ENCODE measurements at places on chromosomes 7 and 10.
A peak's percentile ranks its signal among the peaks of the same experiment; 100 is the strongest.

- peak; percentile 66 for DNase-seq
Measured at GRCh38 chr7:155593461-155594162, 47.3 kb upstream of the CNPY1 start.

DNA sequence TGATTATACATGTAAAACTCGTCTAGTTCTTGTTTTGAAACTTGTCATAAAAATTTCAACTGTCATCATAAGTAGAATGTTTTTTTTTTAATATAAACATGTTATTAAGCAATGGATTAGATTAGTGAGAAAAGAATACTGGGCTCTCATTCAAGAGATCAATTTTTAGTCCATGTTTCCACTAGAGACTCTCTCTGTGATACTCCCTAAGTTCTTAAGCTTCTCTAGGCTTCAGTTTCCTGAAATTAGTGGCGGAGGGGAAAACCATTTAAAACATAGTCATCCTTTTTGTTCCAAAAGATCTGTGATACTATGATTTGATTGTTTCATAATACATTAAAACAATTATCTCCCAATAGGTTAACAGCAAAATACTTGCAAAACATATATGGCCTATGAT lies 142.2 kb downstream of the AGMO start:
- DNase-seq = no peak

- no peak for DNase-seq
Measured at GRCh38 chr10:18345308-18345707, 205.1 kb downstream of the CACNB2 start.

DNA sequence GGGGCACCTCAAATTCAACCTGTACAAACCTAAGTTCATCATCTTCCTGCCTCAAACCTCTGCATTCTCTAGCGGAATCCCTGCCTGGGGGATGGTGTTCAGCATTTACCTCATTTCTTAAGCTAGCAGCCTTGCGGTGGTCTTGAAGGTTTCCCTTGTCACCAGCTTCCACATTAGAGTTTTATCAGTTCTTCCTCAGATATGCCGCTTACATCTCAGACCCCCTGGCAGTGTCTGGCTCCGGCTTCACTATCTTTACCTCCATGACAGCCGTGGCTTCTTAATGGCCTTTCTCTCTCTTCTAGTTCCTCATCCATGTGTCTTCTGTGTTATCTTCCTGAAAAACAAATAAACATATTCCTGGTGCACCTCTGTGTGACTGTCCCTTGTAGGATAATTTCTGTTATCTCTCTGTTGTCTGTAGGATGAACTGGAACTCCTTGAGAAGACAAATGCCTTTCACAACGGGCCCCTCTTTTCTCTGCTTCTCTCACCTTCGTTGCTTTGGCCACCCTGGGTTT lies 101.1 kb upstream of the BMPER start:
- DNase-seq = no peak

- DNase-seq = no peak
Measured at GRCh38 chr7:117825132-117825531, 48.1 kb downstream of the CTTNBP2 start.

GRCh38 chr7:128732521-128733277 lies 6.5 kb upstream of the CALU start:
- DNase-seq = no peak

- no peak for DNase-seq
Measured at GRCh38 chr7:27176962-27177794, 3.1 kb upstream of the HOXA10 start.

DNA sequence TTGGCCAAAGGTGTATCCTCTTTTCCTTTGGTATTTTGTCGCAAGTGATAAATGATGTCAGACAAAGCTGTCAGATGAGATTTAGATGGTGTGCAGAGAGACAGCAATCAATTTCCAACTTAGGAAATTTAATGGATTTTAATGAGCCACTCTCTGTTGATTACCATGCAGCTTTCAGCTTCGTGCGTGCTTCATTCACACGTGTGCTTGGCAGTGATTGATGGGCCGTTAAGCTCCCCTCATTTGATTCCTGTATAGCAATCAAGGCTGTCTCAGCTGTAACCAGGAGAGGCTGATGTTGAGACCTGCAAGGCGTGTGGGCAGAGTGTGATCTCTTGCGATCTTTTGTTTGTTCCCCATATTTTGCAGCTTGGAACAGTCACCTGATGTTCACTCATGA lies 439.6 kb downstream of the CALN1 start:
- no peak for DNase-seq

DNA sequence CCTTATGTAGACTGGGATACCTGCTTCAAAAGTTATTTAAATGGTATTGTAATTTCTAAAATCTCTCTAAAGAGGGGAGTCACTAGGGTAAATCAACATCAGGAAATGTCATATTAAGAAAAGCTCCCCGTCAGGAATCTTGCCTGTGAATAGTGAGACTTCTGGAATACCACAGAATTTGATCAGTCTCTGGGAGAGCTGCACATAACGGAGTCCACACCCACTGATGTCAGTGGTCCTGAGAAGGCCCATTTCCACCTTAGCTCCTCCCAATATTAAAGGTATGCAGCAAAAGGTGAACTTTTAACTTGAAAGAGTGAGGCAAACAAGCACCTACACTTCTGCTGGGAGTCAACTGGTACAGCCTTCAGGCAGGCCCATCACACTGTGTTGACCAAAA lies 27.3 kb downstream of the STN1 start:
- no peak for DNase-seq

DNA sequence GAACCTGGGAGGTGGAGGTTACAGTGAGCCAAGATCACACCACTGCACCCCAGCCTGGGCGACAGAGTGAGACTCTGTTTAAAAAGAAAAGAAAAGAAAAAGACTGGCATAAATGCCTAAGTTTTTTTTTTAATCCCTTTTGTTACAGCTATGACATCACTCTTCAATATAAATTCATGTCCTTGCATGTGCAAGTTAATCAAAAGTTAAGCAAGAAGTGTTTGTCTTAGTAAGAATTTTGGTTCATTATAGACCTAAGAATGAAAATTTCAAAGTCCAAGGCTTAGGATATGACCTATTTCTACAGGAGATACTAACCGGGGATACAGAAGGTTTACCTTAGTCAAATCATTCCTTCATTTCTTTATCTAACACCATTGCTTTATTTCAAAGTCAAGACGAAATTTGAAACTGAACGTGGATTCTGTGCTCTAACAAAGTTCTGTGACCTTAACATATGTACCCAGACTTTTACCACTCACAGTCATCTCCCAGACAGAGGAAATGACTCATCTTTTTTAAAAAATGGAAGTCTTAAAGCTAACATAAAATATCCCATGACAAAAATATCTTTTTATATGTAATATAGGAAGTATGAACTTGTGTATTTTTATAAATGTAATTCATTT lies 29.3 kb upstream of the ITGB8 start:
- peak; percentile 66 for DNase-seq

DNA sequence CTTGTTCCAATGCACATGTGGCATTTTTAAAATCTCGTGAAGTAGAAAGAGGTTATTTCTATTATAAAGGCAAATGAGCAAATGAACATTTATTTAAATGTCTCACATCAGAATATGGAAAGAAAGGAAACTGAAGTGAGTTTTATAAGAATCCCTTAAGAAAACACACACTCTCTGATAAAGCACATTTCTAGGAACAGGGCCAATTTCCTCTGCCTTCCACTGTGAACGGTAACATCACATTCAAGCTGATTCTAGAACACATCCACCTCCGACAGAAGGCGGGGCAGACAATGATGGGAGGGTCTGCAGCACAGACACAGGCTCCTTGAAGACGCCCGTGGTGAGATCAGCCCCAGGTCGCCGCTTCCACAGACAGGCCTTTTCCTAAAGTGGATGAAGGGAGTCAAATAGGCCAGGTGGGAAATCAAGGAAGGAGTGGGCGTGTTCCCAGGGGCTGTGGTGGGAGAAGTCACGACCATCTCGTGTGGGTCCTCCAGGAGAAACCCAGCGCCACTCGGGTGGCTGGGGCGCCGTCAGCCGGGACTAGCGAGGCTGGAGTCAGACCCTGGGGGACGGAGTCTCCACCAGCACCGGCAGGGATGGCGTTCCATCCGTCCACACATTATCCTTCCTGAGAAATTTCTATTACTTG lies 31.1 kb downstream of the PITRM1 start:
- DNase-seq = no peak

- DNase-seq = no peak
Measured at GRCh38 chr10:33101392-33101787, 143.4 kb upstream of the ITGB1 start.

- no peak for DNase-seq
Measured at GRCh38 chr10:129122846-129123245, 344.2 kb upstream of the MGMT start.
